ENCODE measurements at places on chromosomes 11 and 22. TPM values are rescaled to one million over a fixed set of nuclear protein-coding genes. Genes with fewer than 3 reads are reported as not detected.

DNA sequence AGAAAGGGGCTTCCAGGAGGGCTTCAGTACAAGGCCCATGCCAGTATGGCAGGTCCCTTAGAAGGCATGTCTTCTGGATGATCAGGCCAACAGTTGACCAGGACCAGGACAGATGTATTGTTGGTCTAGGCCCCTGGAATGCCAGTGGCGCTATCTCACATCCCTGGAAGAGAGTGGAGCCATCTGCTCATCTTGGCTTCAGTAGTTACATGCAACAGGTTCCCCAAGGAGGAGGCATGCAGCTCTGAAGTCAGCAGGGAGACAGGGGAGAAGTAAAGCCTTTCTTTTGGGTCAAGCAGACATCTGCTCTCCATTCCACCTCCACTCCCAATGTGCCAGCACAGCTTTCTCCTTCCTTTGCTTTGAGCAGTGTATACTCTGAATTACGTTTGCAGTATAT is 244.1 kb downstream of the KIRREL3 start:
- DNase-seq, result no peak

DNA sequence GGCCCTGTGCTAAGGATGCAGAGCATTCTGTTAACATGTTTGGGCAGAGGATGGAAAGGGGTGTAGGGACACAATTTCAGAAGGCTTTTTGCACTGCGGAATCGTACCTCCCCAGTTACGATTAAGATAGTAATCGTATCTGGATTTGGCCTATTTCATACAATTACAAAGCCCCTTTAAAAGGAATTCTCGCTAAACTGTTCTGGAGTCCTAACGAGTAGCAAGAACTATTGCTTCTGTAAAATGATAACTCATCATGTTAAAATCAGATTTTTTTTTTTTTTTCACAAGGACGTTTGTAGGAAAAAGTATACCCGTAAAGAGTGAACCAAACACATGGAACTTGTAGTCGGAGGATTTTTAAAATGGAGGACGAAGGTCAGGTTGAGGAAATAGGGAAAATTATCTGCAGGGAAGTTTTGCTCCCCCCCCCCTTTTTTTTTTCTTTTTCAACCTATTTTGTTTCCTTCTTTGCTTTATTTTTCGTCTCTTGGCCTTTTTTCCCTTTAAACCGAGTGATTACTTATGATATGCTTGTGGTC is 934 bp downstream of the HSD17B12 start:
- no peak for DNase-seq

DNA sequence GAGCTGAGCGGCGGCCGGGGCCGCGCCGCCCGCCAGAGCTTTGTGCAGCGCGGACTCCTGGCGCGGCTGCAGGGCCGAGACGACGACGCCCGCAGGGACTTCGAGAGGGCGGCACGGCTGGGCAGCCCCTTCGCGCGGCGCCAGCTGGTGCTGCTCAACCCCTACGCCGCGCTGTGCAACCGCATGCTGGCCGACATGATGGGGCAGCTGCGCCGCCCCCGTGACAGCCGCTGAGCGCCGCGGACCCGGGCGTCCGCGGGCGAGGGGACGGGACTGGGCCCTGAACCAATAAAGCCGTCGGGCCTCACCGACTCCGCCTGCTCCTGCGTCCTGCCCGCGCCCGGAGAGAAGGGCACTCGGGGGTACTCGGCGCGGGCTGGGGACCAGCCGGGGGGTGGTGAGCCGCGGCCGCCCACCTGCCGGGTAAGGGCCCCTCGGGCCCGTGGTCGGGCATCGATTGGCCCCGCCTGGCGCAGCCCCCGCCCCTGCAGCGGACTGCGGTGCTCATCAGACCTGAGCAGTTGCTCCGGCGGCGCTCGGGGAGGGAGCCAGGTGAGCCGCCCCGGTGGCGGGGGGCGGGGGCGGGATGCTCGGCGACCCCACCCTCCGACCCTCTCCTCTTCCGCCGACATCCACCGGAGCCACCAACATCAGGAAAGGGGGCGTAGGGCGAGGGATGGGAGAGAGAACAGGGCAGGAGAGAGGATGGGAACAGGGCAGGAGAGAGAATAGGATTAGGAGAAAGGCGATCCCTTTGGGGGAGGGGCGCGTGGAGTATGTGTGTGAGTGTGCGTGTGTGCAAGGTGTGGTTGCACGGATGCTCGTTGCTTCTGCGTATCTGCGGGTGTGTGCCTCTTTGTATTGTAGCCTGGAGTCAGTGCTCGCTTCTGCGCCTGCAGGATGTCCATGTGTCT is at the start of gene TMEM25:
Gene TMEM25, plus strand, starts transcription at position 510 of the 914 bp plus-strand sequence. CDS start 610 bp downstream, outside the sequence.
- DNase-seq, result peak; percentile 58

GRCh38 chr11:61083601-61084147 is 18.6 kb upstream of the CD5 start:
- DNase-seq, result no peak

The UPK2 gene
- total RNA-seq, result not detected

The TSGA10IP gene
- total RNA-seq, result not detected

The AGBL2 gene
- 2.6 TPM for total RNA-seq
